ENCODE measurements at places on chromosomes 7 and 10. TPM values are rescaled to one million over a fixed set of nuclear protein-coding genes. Genes with fewer than 3 reads are reported as not detected.

CALML5 gene
- 31.0 TPM for total RNA-seq

CHST15 gene
- 57.8 TPM for total RNA-seq

TWIST1 gene
- 99.5 TPM for total RNA-seq

MACROH2A2 gene
- total RNA-seq = 15.4 TPM

NOD1 gene
- 11.2 TPM for total RNA-seq

LLCFC1 gene
- total RNA-seq = not detected

NOS3 gene
- total RNA-seq = 3.8 TPM

SORCS1 gene
- total RNA-seq = 2.9 TPM

- H3K4me3 ChIP-seq = no peak overlapping the region
- no peak for DNase-seq
- no peak overlapping the region for H3K27ac ChIP-seq
- no peaks in the 10 kb centered on the region for H3K27me3 ChIP-seq
Measured at GRCh38 chr10:24834869-24835268, 111.2 kb upstream of the ARHGAP21 start.

DNA sequence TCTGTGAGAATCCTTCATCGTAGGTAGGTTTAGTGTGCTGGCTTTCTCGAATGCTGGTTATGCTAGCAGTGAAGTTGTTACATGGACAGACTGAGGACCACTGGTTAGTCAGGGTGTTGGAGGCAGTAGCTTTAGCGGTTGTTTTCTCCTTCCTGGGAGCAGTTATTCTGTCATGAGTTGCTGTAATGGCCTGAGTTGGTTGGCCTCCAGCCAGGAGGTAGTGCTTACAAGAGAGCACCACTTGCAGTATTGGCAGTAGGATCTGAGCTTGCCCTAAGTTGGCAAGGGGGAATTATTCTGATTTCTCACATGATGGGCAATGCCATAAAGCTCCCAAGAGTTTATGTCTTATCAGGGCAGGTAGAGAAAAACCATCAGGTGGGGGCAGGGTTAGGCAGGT is 58.0 kb downstream of the IPMK start:
- no peaks in the 10 kb centered on the region for H3K4me1 ChIP-seq
- no peak overlapping the region for H3K4me3 ChIP-seq
- DNase-seq = no peak
- H3K27me3 ChIP-seq = no peaks in the 10 kb centered on the region
- H3K27ac ChIP-seq = no peak overlapping the region

DNA sequence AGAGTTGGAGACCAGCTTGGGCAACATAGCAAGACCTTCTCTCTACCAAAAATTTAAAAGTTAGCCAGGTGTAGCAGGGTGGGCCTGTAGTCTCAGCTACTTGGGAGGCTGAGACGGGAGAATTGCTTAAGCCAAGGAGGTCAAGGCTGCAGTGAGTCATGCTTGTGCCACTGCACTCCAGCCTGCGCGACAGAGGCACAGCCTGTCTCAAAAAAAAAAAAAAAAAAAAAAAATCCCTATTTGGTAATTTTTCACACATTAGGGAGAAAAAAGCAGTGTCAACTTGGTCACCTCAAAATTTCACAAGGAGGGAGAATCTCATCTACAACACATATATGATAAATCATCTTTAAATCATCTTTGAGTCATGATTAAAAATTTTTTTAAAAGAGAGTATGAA is 6.4 kb upstream of the ZNF398 start:
- no peaks in the 10 kb centered on the region for H3K27me3 ChIP-seq
- H3K4me1 ChIP-seq = no peaks in the 10 kb centered on the region
- no peak for DNase-seq
- no peaks in the 10 kb centered on the region for H3K36me3 ChIP-seq
- H3K4me3 ChIP-seq = no peak overlapping the region
- H3K27ac ChIP-seq = no peak overlapping the region

GRCh38 chr10:87503401-87503800 is 1.3 kb upstream of the MINPP1 start:
- H3K36me3 ChIP-seq = no peaks in the 10 kb centered on the region
- no peak for DNase-seq
- H3K27ac ChIP-seq = no peak overlapping the region
- H3K27me3 ChIP-seq = no peaks in the 10 kb centered on the region

GRCh38 chr7:152537639-152538038 is 101.8 kb upstream of the KMT2C start:
- no peak overlapping the region for H3K4me3 ChIP-seq
- H3K27ac ChIP-seq = no peak overlapping the region
- H3K36me3 ChIP-seq = no peaks in the 10 kb centered on the region
- DNase-seq = no peak
- H3K4me1 ChIP-seq = no peaks in the 10 kb centered on the region

DNA sequence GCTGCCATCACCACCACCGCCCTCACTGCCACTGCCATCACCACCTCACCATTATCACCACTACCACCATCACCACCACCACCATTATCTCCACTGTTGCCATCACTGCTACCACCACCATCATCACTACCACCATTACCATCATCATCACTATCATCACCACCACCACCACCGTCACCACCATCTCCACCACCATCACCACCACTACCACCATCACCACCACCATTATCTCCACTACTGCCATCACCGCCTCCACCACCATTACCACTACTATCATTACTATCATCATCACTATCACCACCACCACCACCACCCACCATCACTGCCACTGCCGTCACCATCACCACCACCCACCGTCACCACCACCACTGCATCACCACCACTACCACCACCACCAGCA is 9.9 kb upstream of the COL13A1 start:
- DNase-seq = no peak
- H3K36me3 ChIP-seq = no peaks in the 10 kb centered on the region
- no peak overlapping the region for H3K4me3 ChIP-seq

DNA sequence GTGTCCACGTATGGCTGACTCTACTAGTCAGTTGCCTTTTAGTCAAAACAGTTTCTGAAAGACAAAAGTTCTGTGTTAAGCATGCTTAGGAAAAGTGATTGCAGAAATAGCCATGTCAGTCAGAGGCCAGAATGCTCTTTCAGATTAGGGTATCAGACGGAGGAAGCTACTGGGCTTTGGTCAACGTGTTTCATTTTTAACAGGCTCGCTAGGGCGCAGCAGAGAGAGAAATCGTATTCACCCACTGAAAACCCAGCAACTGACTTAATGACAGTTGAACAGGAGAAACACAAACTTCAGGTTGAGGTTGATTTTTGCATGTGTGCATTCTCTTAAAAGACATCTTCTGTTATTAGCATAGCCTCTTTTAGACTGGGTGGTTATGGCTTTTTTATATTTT is 322.6 kb upstream of the KIAA1217 start:
- DNase-seq = no peak
- no peak overlapping the region for H3K27ac ChIP-seq
- H3K36me3 ChIP-seq = no peaks in the 10 kb centered on the region

GRCh38 chr10:20955355-20955893 is 58.3 kb upstream of the NEBL start:
- no peaks in the 10 kb centered on the region for H3K4me1 ChIP-seq
- no peak overlapping the region for H3K27ac ChIP-seq
- DNase-seq = no peak
- no peak overlapping the region for H3K4me3 ChIP-seq
- no peaks in the 10 kb centered on the region for H3K36me3 ChIP-seq
- H3K27me3 ChIP-seq = no peaks in the 10 kb centered on the region

GRCh38 chr7:151069841-151070573 is 10.6 kb downstream of the FASTK start:
- no peak for DNase-seq
- peaks cover 29% of the 10 kb centered on the region for H3K36me3 ChIP-seq
- H3K4me1 ChIP-seq = no peaks in the 10 kb centered on the region
- no peak overlapping the region for H3K27ac ChIP-seq

DNA sequence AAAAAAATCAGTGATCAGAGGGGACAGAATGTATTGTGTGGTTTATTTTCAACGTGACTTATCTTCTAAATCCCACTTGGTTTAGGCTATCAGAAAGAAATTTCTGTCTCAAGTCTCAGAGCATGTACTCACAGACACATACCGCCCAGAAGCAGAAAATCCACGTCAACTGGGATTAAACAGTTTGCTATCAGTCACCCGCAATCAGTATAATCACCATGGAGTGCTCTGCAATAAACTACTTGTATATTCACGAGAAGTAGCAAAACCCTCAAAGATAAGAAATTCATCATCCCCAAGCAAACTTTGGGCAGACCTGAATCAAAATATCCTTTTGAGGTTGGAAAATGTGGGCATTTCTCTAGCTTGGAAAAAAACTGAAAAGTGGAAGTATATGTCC is 259.1 kb downstream of the FGFR2 start:
- no peaks in the 10 kb centered on the region for H3K36me3 ChIP-seq
- no peaks in the 10 kb centered on the region for H3K27me3 ChIP-seq
- no peak overlapping the region for H3K4me3 ChIP-seq
- no peak overlapping the region for H3K27ac ChIP-seq
- DNase-seq = no peak
- H3K4me1 ChIP-seq = no peaks in the 10 kb centered on the region

DNA sequence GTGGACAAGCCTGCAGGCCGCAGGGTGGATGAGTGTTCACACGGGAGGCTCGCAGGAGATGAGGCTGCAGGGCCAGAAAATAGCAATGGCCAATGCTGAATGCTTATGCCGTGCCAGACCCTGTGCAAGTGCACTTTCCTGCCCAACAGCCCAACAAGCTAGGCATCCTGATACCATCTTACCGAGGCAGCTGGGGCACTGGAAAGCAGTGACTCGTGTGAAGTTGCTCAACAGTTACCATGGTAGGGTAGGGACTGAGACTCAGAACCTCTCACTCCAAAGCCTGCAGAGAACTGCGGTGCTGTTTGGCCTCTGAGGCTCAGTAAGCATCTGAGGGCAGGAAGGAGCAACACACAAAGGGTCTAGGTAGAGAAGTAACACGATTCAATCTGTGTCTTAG is 43.7 kb downstream of the JAZF1 start:
- H3K4me3 ChIP-seq = no peak overlapping the region
- H3K36me3 ChIP-seq = no peaks in the 10 kb centered on the region
- no peaks in the 10 kb centered on the region for H3K4me1 ChIP-seq

- no peaks in the 10 kb centered on the region for H3K36me3 ChIP-seq
- DNase-seq = no peak
- peaks cover 20% of the 10 kb centered on the region for H3K4me1 ChIP-seq
- no peak overlapping the region for H3K4me3 ChIP-seq
Measured at GRCh38 chr7:28984217-28984616, 26.1 kb upstream of the TRIL start.

DNA sequence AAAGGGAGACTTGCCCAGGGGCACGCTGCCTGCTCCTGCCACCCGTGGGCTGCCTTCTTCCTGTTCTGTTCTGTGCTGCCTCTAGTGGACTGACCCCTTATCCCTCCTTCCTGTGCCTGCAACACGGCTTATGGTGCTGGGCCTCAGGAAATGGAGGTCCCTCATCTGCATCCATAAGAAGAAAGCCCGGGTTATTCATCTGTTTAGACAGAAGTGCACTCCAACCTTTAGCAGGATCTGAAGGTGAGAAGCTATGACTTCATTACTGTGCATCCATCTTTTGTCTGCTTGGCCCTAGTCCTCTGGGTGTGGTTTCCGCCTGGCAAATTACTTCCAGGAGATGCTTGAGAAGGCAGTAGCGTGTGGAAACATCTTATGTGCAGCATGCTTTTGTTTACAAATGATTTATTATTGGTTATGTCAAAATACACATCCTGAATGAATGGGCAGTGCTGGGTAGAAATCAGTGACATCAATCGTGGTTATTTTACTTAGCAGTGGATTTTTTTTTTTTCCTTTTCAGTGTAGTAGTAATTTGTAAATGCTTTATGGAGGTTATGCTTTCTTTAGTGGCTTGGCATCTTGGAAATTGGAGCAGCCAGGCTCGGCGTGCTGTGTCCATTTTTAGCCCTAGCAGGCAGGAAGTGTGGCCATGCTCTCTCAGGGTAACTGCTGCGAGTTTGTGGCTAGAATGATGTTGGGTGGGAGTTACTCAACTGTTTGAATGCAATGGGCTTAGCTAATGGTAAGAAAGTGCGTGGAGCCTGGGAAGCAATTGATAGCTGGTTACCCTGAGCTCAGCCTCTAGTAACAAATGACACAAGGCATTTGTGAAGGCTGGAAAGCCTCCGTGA is 12.7 kb downstream of the PTPRE start:
- no peaks in the 10 kb centered on the region for H3K4me1 ChIP-seq

DNA sequence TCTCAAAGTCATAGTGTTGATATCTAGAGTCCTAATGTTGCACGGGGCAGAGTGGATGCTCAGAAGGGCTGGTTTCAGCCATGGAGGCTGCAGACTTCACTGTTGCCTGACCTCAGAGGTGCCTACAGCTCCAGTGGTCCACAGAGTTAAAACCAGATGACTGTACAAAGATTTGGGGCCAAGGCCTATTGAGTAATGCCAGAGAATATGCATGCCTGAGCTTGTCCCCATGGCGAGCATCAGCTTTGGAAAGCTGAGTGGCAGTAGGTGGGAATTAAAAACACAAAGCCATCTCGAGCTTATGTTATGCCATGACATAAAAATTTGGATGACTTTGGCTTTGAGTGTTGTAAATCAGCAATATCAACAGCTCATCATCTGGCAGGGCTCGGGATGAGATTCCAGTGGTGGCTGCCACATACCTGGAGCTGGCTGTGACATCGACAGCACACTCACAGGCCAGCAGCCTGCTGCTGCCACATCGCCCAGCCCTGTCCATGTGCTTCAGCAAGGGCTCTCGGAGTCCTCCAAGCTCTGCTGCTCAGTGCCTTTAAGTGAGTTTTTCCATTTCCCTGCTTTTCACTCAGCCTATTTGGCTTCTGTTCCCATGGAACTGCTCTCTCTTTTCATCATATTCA is 379.6 kb downstream of the TNS3 start:
- no peak overlapping the region for H3K27ac ChIP-seq
- H3K4me3 ChIP-seq = no peak overlapping the region
- H3K27me3 ChIP-seq = no peaks in the 10 kb centered on the region
- H3K36me3 ChIP-seq = no peaks in the 10 kb centered on the region

DNA sequence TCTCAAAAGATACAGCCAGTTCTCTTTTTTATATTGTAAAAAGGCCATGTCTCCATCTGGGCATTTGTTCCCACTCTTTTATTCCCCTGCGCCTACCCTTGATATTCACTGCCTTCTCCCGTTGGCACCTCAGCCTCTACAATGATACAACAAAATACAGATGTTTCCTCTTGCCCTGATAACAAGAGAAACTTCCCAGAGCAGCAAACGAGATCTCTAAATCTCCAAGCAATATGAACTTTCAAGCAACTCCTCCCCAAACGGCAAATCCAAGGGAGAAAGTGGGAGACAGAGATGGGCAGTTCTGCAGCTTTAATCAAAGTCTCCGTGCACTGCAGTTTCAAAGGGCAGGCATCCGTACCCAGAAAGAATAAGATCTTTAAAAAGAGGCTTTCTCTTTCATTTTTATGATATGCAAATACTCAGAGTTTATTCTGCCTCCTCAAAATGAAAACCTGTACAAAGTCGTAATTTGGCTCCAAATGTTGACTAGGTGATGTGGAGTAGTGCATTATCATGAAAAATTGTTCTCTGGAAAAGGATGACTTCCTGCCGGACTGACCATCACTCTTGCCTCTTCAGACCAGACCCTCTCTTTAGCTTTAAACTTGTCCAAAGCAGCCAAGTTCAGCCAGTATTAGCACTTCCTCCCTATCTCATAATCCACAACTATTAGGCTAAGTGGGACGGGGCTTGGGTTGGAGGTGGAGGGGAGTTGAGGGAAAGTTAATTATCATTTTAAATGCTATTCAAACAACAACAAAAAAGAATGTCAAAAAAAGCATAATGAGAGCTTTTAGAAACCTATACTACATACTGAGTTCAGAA is 682 bp downstream of the HGF start:
- H3K36me3 ChIP-seq = no peaks in the 10 kb centered on the region
- H3K27ac ChIP-seq = peak overlapping the region; percentile 71

- H3K4me3 ChIP-seq = no peak overlapping the region
- no peak overlapping the region for H3K27ac ChIP-seq
- H3K4me1 ChIP-seq = no peaks in the 10 kb centered on the region
- no peaks in the 10 kb centered on the region for H3K27me3 ChIP-seq
- H3K36me3 ChIP-seq = no peaks in the 10 kb centered on the region
Measured at GRCh38 chr10:26944261-26944882, 83.6 kb upstream of the ABI1 start.

Measured in breast epithelium (tissue), 4 donors.